Hindlimb muscle (tissue), 1 donor: ENCODE measurements at places on chromosomes 11 and 22.

GRCh38 chr22:22037740-22038139 lies 55.2 kb upstream of the TOP3B start:
- DNase-seq = no peak

DNA sequence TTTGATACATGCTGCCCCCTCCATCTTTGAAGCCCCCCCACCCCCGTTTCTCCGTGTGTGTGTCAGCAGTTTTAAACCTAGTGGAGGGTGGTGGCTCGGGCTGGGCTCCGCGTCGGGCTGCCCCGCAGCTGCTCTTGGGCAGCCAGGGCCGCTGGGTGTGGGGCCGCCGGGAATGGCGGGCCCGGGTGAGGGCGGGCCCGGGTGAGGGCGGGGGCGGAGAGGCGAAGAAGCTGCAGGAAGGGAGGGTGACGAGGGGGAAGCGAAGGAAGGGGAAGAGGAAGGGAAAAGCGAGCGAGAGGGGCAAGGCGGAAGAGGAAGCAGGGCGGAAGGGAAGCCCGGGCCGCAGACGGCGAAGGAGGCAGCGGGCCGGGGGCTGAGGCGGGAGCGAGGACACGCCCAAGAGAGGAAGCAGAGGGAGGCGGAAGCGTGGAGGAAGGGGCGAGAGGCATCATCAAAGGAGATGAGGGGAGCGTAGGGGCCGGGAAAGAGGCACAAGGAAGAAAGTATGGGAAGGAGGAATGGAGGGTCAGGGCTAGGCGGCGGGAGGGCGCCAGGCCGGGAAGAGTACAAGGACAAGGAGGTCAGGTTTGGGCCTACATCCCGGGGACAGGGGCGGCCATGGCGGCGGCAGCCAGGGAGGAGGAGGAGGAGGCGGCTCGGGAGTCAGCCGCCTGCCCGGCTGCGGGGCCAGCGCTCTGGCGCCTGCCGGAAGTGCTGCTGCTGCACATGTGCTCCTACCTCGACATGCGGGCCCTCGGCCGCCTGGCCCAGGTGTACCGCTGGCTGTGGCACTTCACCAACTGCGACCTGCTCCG lies 82.4 kb downstream of the BCR start:
- no peak for DNase-seq

DNA sequence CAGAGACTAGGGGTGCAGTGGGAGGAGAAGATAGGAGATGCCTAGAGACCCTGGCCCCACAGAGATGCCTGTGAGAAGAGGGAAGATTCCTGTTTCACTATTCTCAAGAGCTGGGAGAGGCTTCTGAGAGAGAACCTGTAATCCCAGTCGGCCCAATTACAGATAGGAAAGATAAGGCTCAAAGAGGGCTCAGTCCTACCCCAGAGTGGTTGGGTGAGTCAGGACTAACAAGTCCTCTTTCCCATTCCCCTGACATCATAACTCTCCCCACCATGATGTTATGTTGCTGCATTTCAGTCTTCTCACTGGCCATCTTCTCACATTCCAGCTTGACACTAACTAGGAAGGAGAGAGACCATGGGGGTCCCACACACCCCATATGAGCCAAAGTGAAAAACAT lies 17.9 kb downstream of the ARHGEF12 start:
- DNase-seq = no peak

DNA sequence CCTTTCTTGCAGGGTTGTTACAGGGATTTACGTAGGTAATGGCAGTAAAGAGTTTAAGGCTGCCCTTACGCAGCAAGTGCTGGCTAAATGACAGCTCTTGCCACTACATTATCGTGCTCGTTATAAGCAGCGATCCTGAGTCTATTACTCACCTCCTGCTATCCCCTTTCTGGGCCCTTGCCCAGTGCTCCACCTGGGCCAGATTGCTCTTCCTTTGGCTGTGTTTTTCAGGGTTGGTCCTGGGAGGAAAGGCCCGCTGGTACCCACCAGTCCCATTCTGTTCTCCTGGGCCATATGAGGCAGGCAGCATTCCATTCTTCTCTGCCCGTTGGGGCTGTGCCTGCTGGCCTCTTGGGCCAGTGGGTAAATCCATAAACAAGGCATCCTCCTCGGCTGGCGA lies 87.5 kb downstream of the C11orf58 start:
- no peak for DNase-seq

DNA sequence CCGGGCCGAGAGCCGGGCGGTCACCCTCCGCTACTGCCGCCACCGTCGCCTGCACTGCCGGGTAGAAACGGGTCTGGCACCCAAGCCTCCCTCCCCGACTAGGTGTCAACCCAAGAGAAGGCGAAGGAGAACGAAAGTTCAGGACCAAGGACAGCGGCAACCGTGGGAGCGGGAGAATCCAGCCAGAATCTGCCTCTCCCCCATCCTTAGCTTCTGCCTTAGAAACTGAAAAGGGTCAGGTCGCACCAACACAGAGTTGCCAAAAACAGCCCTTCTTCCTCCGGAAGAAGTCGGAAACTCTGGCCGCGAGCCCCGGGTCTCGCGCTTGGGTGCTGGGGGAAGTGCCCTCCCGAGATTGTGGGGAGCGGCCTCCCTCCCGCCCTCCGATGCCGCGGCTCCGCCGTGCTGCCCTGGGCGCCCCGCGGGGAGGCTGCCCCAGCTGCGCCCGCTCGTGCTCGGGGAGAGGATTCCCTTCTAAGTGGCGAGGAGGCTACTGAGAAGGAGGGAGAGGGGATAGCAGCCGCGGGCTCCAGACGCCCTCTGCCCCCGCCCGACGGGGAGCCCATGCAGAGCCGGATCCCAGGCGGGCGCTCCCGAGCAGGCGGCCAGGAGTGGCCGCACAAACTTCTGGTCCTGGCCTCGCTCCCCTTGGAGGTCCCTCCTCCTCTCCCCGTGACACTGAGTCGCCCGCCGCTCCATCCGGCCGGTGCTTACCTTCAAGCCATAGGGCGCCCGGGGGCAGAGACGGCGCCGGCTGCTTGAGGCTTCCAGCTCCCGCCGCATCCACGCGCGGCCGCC lies 637 bp downstream of the DRD2 start:
- peak; percentile 90 for DNase-seq

DNA sequence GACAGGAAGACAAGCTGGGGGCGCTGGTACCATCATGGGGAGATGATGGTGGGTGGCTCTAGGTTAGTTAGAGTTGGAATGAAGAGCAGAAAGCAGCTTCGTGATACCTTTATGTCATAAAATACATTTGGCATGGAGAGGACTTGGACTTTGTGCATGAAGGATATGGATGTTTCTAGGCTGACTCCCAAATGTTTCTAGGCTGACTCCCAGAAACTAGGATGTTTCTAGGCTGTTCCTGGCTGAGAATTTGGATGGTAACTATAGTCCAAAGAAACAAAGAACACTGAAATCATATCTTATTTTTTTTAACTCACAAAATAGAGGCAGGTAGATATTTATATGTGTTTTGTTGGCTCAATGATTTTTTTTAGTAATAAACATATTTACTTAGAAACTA lies 89.4 kb upstream of the VPREB1 start:
- DNase-seq = no peak
